Cortex of kidney (tissue), 1 donor: ENCODE measurements at places on chromosomes 16 and 17.

DNA sequence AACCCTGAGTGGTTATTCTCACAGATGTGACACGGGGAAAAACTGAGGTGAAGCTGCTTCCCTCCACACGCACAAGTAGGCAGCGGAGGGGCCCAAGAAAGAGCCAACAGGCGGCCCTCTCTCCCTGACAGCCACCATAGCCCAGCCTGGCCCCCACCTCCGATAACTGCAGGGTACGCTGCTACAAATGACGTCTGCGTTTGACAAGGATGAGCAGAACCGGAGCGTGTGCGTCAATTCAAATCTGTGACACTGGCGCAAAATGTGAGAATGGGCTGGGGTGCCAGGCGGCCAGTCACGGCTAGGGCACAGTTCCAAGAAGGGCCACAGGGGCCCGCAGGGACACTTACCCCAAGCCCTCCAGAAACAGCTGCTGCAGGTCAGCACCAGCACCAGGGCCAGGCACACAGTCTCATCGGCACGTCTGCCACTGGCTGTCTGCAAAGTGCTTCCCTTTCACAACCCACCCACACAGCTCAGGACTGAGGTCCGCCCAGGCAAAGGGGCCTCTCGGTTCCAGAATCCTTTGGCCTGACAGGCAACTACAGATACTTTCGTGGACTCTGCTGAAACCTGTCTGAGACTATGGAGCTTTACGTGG lies 14.4 kb downstream of the AXIN1 start:
- DNase-seq, result no peak

DNA sequence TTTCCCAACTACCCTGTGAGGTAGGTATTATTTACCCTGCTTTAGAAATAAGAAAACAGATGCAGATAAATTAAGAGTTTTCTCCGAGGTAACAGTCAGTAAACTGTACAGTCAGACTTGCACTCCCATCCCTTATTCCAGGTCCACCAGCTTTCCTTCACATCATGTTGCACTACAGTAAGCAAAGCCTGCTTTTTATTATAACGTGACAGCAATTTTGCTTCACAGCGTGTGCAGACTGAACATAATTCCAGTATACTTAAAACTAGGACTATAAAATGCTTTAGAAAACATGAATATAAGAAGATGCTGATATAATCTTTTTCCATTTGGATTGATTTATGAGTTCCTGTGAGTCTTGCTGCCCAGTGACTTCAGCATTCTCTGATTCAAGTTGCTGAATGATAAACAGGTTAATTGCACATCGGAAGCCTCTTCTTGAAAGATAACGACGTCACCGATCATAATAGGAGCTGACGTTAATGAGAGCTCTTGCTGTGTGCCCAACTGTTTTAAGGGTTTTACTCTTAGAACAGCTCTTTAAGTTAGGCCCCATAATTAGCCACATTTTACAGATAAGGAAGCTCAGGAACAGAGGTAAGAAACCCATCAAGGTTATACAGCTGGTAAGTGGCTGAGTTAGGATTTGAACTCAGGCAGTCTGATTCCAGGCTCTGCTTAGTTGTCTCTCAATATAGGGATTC lies 1.4 kb downstream of the LIG3 start:
- no peak for DNase-seq

GRCh38 chr17:69031839-69032238 lies 28.9 kb downstream of the ABCA9 start:
- no peak for DNase-seq

- no peak for DNase-seq
Measured at GRCh38 chr17:2731807-2732206, 17.6 kb downstream of the CCDC92B start.

DNA sequence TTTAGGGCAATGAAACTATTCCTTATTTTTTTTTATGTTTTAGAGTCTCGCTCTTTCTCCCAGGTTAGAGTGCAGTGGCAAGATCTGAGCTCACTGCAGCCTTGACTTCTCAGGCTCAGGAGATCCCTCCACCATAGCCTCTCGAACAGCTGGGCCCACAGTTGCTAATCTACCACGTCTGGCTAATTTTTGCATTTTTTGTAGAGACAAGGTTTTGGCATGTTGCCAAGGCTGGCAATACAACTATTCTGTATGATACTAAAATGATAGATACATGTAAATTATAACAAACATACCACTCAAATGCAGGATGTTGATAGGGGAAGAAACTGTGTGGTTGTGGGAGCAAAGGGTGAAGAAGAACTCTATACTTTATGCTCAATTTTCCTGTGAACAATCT lies 401.3 kb downstream of the ZFHX3 start:
- DNase-seq, result no peak

DNA sequence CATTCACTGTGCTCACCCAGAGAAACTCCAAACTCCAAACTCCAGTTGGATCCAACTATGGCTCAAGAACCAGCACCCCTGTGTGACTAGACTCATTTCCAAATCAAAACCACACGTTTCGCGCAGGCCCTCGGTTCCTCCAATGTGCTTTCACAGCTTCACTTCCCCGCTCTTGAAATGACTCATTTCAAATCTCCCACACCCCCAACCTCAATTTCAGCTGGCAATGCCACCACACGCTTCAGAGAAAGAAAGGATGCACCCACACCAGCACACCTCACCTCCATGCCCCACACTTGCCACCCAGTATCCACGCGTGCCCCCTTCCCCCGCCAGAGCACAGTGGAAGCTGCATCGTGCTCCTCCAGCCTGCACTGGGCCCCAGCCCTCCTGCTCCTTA lies 9.0 kb downstream of the TMEM92 start:
- DNase-seq, result no peak

DNA sequence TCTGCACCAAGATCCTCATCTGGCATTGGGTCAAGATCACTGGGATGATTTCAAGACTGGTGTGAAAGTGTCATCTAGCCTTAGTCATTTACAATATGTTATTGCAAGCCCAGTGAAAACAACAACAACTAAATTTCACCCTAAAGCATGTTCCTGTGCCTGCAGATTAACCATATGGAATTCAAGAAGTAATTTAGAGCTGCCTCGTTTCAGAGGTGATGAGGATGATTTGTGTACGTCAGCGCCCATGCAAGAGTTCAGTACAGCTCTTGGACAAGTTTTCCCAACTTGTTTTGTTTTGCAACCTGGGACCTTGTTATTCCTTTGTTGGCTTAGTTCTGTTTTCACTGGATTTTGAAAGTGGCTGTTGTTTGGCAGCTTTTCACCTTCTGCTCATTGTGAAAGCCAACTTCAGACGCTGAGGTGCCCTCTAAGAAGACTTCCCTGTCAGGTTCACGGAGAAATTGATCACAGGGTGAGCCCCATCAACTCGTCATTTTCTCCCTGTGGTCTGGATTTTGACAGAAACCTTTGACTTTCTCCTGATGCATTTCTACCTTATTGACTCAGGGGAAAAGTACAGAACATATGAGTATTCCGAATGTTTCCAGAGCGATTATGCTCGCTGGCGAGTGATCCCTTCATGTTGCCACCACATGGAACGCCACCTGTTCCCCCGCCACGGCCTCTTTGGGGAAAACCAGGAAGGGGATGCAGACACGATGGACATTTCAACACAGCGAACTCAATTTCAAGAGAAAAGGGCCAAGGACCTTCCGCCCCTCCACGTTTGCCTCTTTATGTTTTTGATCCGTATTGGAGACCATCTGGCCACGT lies 85.6 kb downstream of the FOXL1 start:
- DNase-seq, result no peak

DNA sequence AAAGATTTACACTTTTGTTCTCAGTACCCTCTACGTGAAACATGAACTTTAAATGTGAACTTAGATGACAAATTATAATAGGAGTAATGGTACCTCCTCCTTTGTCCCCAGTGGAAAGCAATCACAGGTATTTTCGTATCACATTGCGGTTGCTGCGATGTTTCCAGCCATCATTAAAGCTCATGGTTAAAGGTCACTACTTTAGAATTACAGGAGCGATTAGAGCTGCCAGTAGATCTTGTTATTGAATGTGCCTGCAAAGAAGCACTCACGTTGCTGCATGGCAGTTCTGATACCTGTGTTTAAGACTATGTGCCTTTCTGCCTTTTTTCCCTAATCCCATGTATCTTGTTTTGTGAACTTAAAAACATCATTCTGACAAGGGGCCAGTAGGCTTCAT lies 301.0 kb downstream of the CPPED1 start:
- no peak for DNase-seq

- DNase-seq, result no peak
Measured at GRCh38 chr17:45888392-45888791, 6.0 kb upstream of the MAPT start.

DNA sequence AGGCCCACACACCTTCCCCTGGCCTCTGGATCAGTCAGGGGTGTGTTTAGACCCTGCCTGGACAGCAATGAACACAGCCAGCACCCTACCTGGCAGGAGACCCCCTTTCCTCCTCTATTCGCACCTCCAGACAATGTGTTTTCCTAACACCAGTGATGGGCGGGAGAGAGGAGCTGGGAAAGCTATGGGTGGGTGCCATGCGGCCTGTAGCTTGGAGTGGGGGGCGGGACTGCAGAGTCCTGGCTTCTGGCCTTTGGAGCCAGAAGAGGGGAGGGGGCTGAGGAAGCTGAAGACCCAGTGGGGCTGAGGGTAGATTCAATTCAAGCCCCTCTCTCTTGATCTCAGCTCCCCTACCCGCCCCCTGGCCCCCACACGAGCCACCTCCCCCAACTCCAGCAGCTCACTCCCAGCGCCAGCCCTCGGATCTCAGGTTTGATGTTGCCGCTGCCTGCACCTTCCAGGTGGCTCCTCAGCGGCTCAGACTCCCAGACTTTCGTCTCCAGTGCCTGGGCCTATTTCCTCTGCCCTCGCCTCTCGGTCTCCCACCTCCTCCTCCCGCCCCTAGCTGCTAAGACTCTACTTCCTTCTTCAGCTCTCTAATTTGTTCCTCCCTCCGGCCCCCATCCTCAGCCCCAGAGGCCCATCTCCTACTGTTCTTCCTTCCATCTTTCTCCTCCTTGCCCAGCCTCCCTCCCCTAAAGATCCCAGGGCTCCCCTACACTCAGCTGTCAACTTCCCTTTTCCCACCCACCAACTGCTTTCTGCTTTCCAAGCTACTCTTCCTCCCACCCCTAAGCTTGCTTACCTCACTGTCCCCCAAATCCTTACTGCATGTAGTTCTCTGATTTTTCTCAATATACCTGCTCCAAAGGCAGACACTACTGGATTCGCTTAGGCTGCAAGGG lies 6.8 kb upstream of the SP6 start:
- DNase-seq, result no peak

GRCh38 chr17:77375917-77376651 lies 235.3 kb downstream of the SEC14L1 start:
- no peak for DNase-seq

- DNase-seq, result no peak
Measured at GRCh38 chr16:70660672-70661350, 14.5 kb downstream of the IL34 start.

GRCh38 chr16:10538583-10538982 lies 41.8 kb downstream of the EMP2 start:
- DNase-seq, result no peak

DNA sequence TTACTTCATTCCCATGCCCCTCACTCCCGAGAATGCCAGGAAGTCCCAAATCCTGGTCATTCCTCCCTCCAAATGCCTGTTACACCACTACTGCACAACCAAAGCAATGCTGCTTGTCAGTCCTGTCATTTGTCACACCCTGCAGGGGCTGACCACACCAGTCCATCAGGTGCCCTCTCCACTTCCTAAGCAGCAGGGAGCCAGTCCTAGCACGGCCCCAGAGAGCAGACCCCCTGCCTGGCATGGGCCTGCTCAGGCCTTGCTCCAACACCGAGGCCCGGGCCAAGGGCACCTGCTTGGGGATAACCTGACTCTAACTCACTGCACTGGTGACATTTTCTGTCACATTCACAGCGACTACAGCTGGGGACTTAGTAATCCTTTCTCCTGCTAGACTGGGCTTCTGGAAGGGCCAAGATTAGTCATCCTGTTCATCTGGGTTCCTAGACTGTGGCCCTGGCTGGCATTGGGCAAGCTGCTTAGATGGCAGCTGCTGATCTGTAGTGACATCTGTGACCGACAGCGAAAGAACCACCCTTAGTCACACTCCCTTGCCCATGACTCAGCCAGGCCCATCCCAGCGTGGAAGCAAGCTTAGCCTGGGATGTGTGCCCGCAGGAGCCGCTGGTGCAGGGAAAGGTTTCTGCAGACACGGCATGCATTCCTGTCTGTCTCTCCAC lies 5.4 kb downstream of the ALYREF start:
- DNase-seq, result no peak

DNA sequence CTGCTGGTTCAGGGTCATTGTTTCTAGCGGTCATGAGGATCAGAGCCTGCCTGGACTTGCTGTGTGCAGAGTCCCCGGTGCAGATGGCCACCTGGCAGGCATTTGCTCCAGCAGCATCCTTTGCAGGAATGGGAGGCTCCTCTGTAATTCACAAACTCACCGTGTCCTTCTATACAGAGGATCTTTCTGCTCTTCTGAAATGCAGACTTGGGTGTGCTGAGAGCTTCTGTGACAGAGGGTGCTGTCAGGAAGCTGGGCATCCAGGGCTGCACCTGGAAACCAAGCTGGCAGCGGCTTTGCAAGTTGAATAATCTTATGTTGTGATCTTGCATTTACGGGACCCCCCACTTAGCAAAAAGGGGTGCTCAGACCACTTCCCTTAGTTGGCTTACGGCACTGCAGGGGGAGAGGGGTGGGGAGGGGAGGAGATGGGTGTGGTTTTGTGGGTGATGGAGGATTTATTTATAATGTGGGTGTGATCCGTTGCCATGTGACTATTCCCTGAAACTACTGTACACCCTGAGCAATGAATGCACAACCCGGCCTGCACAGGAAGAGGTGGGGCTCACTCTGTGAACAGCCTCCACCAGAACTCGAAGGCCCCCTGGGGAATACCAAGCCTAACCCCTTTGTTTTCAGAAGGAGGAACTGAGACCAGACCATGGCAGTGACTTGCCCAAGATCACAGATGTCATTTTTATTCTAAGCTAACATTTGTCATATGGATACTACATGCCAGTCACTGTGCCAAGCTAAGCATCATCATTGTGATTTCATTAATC lies 178.3 kb downstream of the PRKCB start:
- DNase-seq, result no peak

DNA sequence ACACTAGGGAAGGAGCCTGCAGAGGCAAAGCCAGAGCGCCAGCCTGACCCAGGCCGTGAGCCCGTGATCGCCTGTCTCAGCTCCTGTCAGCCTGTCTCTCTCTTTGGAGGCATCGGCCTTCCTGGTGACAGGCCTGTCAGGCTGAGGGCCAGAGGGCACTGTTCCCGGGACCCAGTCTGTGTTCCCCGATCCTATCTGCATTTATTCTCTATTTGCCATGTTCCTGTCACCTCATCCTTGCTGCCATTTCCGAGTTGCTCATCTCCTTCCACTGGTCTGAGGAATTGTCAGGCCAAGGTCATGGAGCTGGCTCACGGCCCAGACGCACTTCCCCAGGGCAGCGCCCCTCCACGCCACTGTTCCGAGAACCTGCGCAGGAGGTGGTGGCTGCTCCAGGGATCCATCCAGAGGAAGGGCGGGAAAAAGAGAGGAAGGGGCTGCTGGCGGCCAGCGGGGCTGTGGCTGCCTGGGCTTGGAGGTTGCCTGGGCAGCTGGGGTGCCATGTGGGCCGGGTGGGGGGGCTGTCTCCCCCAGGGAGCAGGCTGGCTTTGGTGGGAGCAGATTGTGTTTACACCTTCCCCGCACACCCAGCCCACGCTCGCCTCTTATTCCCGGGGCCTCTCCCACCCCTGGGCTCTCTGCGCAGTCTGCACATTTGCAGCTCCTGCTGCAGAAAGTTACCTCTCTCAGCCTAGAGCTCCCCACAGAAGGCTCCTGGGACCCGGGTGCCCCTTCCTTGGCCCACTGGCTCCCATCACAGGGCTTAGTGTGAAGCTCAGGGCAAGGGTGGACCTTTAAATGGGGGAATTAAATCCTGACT lies 4.9 kb downstream of the PRCD start:
- DNase-seq, result no peak

- DNase-seq, result no peak
Measured at GRCh38 chr17:8465759-8466158, 30.1 kb downstream of the NDEL1 start.
